T-helper 17 cell (primary cell): ENCODE measurements at places on chromosomes 7 and 10.

DNA sequence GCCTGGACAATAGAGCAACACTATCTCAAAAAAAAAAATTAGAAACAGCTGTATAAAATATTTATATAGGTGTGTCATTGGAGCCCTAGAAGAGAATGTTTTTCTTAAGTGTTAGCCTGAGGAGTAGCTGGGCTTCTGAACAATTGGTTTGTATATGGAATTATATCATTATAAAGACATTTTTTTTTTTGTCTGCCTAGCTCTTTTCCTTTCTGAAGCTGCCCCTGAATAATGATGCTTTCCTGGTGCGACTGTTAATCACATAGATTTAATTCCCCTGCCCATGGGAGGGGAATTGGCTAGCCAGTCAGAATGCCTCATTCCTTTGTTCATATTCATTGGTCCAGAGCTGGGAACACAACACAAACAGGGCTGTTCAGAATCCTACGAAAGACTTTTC, 13.9 kb upstream of the ABCC2 start:
- DNase-seq, result no peak

DNA sequence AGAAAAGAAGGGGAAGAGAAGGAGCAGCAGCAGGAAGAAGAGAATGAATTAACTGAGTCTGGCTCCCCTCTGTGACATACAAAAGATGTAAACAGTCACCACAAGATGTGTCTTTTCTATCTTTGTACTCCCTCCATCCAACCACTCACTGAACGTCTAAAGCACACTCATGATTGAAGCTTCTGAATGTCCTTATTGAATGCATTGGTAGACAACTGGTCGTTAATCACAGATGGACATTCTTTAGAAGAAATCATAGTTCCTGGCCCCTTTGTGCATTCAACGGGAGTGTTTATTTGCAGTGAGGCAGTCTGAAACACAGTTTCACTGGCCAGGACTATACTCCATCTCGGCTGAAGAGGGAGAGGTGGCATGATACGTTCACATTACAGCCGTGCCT, 206.3 kb upstream of the KMT2E start:
- DNase-seq, result no peak

DNA sequence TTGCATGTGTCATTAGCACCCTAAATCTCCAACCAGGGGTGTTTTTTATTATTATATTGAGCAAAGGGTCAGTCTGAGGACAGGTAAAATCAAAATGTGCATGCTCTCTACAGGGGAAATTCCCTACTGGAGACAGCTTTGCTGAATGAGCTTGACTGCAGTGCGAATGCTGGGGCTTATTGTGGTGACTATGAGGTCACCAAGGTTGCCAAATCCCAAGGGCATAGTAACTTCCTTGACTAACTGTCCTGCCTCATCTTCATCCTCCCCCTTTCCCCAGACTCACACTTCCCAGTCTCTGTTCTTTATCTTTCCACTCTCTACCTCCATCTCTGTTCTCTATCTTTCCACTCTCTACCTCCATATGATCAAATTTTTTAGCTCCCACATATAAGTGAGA, 22.9 kb upstream of the AOC1 start:
- no peak for DNase-seq

- DNase-seq, result no peak
These were observed 202.9 kb downstream of the RPS24 start for GRCh38 chr10:78236416-78237015.

DNA sequence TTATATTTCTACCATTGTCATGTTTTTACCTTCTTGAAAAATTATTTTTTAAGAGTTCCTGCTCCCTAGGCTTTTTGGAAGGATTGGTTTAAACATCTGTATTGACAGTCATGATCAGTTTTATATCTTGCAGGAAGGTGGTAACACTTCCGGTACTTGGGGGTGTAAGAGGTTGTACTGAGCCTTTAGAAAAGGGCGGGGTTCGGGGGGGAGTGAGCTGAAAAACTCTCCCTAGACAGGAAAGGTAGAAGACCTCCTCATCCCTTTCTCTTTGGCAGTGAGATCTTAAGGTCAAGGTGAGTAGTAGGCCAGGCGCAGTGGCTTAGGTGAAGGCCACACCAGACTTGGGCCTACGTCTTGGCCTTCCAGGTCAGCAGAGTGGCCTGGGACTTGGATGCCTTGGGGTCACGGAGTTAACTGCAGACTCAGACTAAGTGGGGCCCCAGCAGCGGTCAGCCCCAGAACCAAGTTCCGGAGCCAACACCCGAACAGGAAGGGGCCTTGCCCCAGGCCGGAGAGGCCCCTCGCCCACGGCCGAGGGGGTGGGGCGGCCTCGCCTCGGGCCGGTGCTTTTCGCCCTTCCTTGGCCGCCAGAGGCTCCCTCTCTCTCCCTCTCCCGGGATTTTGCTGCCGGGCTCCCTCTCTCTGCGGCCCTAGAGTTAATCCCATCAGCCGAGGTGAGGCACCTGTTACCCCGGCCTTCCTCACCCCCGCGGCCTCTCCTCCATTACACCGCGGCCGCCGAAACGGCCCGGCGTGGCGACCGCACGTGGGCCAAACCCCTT, at the start of gene PPP1R9A:
Gene PPP1R9A (plus strand): TSS at position 569 of the 785 bp plus-strand sequence. CDS start 2,520 bp downstream, outside the sequence.
- no peak for DNase-seq

GRCh38 chr10:129642427-129642826, 175.4 kb downstream of the MGMT start:
- DNase-seq, result no peak

GRCh38 chr7:74379938-74380337, 73.8 kb upstream of the GTF2IRD1 start:
- DNase-seq, result no peak

DNA sequence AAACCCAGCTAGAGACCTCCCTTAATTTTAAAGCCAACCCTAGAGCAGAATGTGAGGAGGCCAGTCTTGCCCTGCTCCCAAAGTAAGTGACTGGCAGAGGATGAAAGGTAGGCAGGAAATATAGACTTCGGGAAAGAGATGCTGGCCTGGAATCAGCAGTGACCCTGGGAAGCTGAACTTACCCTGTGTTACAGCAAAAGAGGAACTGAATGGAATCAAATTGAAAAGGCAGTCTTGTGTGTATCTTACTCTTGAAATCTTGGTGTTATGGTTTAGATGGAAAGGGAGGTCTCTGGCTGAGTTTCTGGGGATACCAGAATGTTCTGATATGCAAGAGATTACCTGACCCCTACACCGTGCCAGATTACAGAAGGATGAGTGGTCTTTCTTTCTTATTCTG, 7.9 kb upstream of the CFAP43 start:
- DNase-seq, result no peak

DNA sequence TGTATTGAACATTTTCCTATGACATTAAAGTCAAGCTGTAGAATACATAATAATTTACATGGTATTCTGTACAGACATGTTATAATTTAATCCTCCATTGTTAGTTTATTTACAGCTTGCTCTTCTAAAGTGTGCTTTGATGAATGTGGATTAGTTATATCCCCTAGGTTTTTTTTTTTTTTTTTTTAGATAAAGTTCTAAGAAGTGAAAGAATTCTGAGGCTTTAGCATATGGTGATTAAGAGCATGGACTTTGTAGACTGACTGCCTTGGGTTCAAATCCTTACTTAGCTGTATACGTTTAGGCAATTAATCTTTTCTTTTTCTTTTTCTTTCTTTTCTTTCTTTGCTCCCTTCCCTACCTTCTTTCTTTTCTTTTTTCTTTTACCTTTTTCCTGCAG, 44.9 kb downstream of the MKLN1 start:
- no peak for DNase-seq

DNA sequence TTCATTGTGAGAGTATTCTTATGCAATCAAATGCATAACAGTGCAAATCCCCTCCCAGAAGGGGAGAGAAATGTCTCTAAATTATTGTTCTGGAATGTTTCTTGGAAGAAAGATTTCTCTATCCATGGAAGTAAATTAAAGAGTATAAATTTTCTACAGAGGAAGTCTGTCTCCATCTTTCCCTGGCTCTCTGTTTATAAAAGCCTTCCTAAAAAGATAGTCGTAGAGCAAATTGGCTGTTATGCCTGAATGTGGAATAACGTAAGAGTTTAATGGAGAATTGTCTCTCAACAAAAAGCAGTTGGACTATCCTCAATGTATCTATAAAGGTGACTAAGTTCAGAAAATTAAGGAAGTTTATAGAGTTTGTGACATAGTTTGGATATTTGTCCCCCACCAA, 76.3 kb downstream of the GNAT3 start:
- no peak for DNase-seq

- DNase-seq, result no peak
These were observed 1.5 kb upstream of the FAM53B start for GRCh38 chr10:124745673-124746072.

GRCh38 chr7:17758008-17758407, 182.3 kb downstream of the SNX13 start:
- DNase-seq, result no peak

DNA sequence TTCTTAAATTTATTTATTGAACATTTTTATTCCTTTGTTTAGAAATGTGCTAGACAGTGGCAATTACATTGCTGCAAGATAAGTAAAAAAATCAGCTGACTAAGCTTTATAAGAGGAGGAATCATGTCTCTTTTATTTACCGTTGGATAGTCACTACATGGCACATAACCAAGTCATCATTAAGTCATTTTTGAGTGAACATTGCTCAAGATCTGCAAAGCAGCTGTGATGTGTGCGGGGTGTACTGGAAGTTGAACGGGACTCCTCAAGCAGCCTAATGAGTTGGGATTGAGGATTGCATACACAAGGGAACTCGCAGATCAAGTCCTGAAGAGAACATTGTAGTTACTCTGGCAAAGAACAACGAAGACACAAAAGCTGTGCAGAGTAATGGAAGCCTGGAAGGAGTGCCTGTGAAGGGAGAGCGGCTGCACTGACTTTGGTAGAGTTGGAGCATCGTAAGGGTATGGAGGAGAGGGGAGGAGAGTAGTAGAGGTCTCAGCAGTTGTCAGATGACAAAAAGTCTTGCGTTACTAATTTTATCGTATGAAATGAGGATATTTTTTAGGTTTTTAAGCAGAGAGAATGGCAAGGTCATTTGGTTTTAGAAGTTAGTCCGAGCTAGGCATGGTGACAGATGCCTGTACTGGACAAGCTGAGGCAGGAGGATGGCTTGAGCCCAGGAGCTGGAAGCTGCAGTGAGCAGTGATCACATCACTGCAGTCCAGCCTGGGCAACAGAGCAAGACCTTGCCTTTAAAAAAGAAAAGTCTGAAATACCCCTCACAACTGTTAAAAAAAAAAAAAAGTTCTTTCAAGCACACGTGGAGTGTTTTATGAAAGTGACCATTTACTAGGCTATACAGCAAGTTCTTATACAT, 95.1 kb downstream of the BMPR1A start:
- no peak for DNase-seq

DNA sequence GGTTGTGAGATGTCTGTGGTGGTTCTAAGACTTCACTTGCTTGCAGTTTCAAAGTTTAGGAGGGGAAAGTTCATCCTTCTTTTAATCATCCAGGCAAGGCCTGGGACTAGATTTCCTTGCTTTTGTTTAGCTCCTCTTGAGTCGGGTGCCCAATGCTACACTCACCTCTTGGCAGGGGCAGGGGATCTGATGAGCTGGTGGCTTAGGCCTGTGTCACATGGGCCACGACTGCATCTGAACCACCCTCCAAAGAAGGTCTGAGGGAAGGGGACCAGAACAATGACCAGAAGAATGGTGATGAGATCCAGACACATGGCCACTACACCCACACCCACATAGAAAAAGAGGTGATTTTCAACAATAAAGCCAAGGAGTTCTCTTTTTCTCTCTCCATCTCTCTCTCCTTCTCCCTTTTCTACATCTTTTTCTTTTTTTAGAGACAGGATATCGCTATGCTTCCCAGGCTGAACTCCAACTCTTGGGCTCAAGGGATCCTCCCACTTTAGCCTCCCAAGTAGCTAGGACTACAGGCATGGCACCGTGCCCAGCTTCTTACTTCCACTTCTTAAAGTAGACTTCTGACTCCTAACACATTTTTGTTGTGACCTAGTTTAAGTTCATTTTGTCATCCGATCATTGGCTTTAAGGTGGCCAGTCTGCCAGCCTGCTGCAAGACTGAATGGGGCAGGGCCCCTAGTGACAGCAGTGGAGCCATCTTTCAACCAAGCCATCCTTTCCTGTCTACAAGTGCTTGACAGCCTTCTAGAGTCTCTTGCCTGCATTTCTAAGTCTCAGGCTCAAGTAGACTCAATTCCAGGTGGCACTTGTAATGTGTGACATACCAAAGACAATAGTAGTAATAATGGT, 350.9 kb downstream of the RNLS start:
- no peak for DNase-seq

DNA sequence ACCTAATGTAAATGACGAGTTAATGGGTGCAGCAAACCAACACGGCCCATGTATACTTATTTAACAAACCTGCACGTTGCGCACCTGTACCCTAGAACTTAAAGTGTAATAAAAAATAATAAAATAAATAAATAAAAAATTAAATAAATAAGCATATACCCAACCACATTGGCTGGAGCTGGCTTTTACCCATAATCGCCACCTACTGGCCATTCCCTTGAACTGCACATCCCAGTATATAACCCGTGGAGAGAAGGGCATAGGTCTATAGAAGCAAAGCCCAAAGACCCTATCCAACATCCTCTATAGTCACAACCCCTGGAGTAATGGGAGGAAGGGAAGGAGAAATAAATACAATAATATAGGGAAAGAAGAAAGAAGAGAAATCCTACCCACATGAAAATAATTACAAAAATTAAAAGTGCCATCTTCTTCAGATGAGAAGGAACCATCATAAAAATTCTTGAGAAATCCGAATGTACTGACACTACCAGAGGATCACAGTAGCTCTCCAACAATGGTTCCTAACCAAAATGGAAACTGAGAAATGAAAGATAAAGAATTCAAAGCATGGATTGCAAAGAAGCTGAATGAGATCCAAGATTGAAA, 65.6 kb downstream of the TWIST1 start:
- no peak for DNase-seq

- DNase-seq, result peak; percentile 76
These were observed at the start of gene GATA3 for GRCh38 chr10:8054494-8055407. GATA3 (plus strand) TSS chr10:8054688; CDS start chr10:8055656, 968 bp downstream.

GRCh38 chr10:77833225-77833624, 93.3 kb downstream of the DLG5 start:
- no peak for DNase-seq

GRCh38 chr10:59997827-59998525, 91.6 kb upstream of the CCDC6 start:
- DNase-seq, result no peak

- no peak for DNase-seq
These were observed 330.8 kb downstream of the FGFR2 start for GRCh38 chr10:121267236-121268003.

GRCh38 chr10:124533266-124533665, 71.6 kb downstream of the LHPP start:
- DNase-seq, result no peak

- peak; percentile 29 for DNase-seq
These were observed 1.2 kb downstream of the CCM2 start for GRCh38 chr7:45001138-45001694.
